Brain pericyte (primary cell): ENCODE measurements at places on chromosomes 1 and 21.

DNA sequence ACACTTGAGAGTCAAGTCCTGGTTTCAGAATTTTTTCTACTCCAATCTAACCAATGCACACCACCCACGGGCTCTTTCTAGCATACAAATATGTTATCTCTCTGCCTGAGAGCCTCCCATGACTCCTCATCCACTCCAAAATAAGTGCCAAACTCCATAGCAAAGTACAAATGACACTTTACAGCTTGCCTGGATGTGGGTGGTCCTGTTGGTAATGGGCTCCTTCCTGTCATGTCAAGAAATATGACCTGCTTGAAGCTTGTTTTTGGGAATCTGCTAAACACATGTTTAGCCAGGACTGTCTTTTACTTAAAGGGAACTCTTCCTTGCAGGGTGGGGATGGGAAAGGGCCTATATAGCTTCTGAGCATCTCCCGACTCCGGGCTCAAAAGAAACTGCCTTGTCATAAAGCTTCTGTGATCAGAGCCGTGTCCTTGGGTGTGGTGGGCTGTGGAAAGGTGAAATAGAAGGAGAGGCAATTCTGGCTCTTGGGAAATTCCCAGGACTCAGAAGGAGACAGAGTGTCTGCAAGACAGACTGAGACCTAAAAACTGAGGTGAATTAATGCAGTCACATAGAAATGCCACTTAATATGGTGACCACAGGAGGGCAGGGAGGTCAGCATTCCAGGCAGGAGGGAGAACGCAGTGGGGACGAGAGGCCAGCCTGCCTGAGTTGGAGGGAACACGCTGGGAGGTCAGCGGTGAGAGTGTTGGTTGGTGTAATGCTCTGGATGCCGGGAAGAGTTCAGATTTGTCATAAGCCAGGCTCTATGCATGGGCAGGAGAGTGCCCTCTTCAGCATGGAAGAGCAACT lies 6.1 kb upstream of the IGFN1 start:
- peak; percentile 67 for DNase-seq

DNA sequence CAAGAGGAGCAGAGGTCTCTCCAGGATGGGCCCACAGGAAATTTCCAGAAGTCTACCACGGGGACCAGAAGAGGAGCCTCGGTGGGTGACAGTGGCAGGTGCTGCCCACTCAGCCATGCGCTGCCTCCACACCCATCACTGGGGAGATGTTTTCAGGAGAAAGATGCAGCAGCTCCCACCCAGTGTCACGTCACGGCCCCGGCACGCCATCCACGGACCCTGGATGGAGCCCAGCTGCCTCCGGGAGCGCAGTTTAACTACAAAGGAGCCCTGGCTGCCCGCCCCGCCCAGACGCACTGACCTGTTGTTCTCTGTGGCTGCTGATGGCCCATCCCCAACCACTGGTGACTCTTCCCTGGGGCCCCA lies 6.8 kb downstream of the TSPEAR start:
- DNase-seq: no peak

DNA sequence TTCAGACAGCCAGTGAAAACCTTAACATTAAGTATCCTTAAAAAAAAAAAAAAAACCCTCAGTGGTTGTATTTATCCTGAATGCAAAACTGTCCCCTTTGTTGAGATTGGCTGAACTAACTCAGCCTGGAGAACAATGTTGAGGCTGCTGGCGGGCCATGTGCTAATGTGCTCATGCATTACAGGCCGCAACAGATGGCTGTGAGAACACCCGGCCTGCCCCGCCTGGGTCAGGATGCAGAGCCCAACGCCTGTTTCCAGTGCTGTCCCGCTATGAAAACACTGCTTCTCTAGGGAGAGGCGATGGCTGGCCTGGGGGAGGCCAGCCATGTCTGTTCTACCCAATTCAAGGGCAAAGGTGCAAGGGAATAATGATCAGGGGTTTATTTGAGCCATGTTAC lies 13.8 kb downstream of the OLIG2 start:
- no peak for DNase-seq

GRCh38 chr1:20823845-20824244 lies 36.7 kb upstream of the HP1BP3 start:
- no peak for DNase-seq

- DNase-seq: no peak
These were observed 69.7 kb downstream of the GALNT2 start for GRCh38 chr1:230136453-230137336.

- DNase-seq: no peak
These were observed 77.0 kb upstream of the TLR5 start for GRCh38 chr1:223219846-223220610.

GRCh38 chr1:43844114-43844513 lies 89.5 kb upstream of the ARTN start:
- DNase-seq: no peak
